ENCODE measurements at places on chromosomes 2 and 18.

DNA sequence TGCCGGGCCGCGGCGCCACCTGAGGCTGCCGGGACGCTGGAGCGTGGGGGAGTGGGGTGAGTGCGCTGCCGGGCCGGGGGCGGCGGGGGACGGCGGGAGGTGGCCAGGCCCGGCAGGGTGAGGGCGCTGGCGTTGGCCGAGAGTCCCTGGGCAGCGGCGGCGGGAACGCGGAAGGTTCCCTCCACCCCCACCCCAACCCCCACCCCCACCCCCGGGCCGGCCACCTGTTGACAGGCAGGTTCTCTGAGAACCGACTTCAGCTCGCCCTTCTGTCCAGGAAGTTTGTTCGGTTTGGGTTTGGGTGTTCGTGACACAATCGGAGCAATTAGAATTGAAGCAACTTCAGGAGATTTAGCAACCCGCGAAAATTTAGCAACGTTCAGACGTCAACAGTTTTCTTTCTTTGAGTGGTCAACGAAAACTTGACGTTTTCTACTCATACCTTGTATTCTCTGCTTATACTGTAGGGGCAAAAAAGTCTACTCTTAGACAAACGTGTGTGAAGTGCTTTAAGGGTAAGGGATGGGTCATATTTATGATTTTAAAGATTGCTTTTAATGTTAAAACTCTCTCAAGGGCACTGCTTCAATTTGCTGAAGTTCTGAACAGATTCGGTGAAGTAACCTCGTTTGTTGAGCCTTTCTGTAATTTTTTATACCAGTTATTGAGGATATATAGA lies 9.3 kb downstream of the OTX1 start:
- DNase-seq, result no peak

DNA sequence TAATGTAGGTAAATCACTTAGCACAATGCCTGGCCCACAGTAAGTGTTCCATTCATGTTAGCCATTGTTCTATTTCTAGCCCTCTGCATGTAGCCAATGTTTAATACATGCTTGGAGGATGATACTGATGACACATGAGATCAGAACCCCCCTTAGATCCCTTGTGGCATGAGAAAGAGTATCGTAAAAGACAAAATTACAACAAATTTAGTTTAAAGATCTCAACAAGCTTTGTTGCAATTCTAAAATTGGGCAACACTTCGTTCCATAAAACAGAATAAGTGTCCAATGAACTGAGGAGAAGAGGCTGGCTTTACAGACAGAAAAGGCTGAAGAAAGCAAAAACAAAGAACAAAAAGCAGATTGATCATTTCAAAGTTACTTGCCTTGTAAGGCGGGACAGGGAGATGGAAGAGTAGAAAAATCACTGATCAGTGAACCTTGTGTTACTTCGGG lies 148.7 kb upstream of the SLC1A4 start:
- no peak for DNase-seq

DNA sequence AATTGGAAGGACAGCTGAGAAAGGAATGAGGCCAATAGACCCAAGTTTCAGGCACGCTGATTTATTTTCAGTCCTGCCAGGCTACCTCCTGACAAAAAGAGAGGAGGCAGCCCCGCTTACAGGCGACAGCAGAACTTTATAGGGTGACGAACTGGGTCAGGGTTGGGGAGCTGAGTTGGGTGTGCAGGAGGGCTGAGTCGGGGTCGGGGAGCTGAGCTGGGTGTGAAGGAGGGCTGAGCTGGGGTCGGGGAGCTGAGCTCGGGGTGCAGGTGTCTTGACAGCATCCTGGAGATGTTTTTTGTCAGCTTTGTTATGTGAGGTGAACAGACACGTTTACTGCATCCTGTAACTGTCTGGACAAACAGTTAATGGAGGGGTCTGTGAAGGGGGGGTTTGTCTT lies 342.2 kb downstream of the ADCYAP1 start:
- no peak for DNase-seq

DNA sequence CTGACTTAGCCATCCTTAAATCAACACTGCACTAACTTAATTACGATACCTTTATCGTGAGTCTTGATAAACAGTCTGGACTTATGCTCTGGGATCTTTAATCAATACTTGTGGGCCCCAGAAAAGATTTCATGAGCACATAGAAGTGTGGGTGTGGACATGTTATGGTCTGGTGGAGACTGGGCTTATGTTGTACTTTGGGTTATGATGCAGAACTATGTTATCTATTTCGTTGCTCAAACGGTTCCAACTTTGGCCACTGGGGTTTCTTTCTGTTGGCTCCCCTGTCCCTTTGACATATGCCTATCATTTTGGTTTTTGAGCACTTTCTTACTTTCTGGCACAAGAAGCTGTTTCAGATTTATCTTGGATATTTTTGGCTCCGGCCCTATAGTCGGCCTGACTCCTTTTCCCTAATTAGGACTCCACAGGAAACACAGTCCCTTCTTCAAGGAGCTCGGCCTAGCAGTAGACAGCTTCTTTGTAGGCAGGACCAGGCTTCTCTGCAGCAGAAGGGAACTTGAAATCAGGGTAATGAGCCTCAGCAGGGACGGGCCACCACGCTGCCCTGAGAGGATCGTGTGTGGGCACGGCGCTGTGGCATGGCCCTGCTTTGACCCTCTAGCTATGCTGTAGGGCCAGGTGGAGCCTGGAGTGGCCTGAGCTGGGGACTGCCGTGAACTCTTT lies 54.6 kb upstream of the TXNDC2 start:
- no peak for DNase-seq

GRCh38 chr2:207813942-207814341 lies 44.2 kb upstream of the FZD5 start:
- no peak for DNase-seq

DNA sequence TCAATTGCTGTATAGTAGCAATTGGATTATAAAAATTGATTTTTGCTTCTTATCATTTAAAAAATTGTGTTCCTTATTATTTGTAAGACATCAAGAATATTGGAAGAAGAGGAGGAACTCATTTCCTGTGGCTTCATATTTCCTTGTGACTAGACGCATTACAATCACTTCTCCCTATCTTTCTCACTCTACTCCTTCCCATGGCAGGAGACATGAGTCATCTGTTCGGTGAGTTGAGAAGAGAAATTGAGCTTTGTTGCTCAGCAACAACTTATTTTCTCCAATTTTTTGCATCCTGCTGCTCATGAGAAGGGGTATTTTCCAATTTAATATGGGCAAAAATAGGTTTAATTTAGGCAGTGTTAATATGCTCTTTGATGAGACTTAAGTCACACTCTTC lies 1783.9 kb downstream of the SUCLG1 start:
- DNase-seq, result no peak

DNA sequence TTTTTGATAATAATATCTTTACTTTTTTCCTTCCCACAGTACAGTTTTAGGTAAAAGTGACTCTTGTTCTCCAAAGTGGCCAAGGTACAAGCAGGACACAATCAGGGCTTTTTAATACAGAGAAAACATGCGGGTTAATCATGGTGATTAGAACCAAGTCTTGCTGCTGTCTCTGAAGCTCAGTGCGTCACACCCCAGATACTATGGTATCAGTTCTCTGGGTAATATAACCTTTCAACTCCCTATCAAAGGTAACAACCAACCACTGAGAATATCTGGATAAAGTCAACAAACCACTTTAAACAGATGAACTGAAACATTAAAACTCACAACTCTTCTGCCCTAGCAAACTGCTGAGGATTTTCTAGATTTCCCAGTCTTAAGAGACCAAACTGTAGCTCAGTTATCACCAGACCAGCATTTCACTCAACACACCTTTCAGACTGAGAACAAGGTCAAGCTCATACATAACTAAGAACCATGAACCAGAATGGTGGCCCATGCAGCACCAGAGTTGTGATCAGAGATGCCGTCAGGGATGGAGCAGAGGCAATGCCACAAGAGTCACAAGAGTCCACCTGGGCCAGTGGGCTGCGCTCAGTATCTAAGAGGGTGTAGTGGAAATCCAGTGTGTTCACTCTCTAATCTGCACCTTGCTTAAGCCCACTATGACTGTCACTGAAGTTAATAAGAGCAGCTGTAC lies 103.0 kb downstream of the UXS1 start:
- DNase-seq, result no peak

GRCh38 chr18:13437034-13437433 lies 218.5 kb downstream of the LDLRAD4 start:
- DNase-seq, result no peak

- no peak for DNase-seq
Observed at GRCh38 chr18:49707599-49707998, 105.7 kb downstream of the ACAA2 start.

- DNase-seq, result no peak
Observed at GRCh38 chr2:72985891-72986683, 68.8 kb downstream of the EMX1 start.
